Stimulated activated CD4-positive, alpha-beta T cell treated with anti-CD3 and anti-CD28 coated beads, Interleukin-12 subunit alpha, Interleukin-12 subunit beta, amount 100 ng/mL, for 24 hours (primary cell): ENCODE measurements at places on chromosomes 6 and 20.

DNA sequence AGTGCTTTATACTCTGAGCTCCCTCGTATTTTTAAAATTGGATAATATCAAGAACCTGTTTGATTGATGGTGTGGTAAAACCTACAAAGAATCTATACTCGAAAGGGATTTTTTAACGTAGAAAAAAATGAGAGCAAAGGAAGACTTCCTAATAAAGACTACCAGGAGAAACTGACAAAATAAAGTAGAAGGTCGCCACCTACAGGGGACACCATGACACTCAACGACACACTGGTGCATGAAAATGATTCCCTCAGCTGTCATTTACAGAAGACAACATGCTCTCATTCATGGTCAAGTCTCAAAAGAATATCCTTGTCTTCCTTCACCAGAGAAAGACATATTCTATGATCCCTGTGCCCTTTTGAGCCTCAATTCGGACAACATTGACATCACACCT lies 10.1 kb upstream of the NHSL1 start:
- DNase-seq, result no peak

- DNase-seq, result no peak
These were observed 5.1 kb upstream of the MBOAT1 start for GRCh38 chr6:20217324-20217855.

GRCh38 chr6:168274037-168274952 lies 45.3 kb downstream of the DACT2 start:
- no peak for DNase-seq

DNA sequence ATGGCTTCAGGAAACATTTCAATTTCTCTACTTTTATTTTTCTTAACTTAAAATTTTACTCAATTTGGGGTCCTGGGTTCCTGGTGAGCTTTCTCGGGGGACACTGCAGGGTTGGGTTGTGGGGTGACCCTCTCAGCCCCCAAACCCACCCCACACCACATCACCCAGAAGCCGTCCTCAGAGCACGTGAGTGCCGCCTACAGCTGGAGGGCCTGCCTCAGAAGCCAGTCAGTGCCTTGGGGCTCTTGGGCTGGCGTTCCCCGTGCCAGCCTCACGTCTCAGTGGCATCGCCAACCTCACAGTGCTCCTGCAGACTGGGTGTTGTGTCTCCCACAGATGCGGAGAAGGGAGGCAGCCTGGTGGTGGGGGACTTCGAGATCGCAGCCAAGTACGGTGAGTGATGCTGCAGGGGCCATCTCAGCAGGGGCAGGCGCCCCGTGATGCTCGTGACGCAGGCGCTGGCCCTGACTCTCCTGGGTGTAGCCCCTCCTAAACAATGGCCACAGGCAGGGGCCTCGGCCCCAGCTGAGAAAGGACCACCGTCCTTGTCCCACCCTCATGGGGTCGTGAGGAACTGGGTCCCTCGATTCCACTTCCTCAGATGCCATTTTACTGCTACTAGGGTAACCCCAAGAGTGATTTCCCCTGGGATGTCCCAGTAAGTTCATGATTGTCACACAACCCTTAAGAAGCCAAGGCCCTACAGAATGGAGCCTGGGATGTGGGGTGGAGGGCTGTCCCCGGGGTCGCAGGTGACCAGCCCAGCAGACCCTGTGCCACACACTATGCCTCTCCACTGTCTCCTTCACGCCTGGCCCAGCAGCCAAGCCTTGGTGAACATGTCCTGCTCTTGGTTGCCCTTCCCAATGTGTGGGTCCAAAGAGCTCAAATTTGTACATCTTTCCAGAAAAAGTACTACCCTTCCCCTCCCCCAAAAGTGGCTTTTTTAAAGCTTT lies 23.8 kb upstream of the PYGB start:
- DNase-seq, result no peak

- no peak for DNase-seq
These were observed 361.0 kb downstream of the CD83 start for GRCh38 chr6:14478381-14479225.

DNA sequence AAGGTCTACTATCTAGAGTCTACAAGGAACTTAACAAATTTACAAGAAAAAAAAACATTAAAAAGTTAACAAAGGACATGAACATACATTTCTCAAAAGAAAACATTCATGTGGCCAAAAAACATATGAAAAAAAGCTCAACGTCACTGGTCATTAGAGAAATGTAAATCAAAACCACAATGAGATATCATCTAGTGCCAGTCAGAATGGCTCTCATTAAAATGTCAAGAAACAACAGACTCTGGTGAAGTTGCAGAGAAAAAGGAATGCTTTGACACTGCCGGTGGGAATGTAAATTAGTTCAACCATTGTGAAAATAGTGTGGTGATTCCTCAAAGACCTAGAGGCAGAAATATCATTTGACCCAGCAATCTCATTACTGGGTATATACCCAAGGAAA lies 48.3 kb downstream of the OGFRL1 start:
- no peak for DNase-seq

DNA sequence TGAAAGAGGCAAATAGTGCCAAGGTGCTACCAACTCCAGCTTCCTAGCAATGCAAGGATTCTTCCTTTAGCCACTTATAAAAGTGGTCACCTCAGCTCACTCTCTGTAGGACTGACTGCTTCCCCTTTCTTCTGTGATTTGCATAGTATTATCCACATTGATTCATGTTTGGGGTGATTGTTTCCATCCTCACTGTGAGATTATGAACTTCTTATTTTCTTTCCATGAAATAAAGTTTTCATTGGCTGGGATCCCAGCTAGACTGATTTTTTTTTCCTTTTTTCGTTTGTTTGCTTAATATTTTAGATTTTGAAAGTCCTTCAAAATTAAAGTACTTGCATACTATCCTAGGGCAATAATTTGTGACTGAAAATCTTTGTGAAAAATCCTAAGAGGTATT lies 50.5 kb downstream of the EYA4 start:
- no peak for DNase-seq

DNA sequence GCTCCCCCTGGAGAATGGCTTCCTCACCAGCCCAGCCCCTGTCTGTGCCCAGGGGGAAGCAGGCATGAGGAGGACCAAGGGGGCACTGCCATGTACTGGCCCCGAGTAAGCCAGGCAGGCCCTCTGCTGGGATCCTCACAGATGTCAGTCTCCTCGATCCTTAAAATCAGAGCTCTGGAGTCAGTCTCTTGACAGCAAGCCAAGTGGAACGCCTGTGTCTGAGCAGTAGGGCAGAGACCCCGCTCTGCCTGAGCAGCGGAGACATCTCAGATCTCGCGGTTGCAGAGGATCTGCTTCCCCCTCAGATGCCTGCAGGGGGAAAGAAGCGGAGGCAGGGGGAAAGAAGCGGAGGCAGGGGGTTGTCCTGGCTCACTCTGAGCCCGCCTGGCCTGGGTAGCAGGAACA lies 92.6 kb downstream of the SNX5 start:
- DNase-seq, result no peak

- no peak for DNase-seq
These were observed 21.5 kb downstream of the LAMA4 start for GRCh38 chr6:112232845-112233256.

GRCh38 chr6:111861431-111861885 lies 11.8 kb downstream of the FYN start:
- no peak for DNase-seq

DNA sequence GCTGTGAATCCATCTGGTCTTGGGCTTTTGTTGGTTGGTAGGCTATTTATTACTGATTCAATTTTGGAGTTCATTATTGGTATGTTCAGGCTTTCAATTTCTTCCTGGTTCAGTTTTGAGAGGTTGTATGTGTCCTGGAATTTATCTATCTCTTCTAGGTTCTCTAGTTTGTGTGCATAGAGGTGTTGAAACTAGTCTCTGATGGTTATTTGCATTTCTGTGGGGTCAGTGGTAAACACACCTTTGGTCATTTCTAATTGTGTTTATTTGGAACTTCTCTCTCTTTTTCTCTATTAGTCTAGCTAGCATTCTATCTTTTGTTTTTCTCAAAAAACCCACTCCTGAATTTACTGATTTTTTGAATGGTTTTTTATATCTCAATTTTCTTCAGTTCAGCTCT lies 70.1 kb upstream of the IRAK1BP1 start:
- no peak for DNase-seq

GRCh38 chr6:14676064-14676463 lies 558.5 kb downstream of the CD83 start:
- no peak for DNase-seq

DNA sequence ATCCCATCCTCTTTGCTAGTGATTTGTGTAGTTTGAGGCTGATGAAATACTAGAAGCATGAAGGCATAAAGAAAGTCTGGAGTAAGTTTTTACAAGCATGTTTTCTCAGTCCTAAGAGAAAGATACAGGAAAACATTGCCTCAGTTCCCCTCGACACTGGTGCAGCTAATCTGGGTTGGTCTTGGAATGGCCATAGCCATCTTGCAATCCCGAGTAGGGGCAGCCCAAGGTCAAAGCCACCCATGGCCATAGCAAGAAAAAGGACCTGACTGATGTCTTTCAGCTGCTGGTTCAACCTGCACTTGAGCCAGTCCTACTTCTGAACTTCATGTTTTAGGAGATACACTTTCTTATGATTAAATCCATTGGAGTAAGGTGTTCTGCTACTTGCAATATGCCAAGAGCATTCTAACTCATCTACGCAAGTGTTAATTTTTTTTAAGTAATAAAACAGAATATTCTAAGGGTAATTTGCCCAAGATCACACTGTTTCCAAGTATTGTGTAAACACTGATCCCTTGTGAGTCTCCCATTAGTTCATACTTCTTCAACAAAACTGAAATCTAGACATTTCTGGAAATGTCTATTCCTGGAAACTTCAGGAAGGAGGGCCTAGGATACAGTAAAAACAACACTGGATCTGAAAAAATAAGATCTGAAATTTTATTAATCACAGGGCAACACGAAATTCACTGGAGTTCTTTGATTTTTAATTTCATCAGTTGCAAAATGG lies 108.9 kb downstream of the MAP3K5 start:
- DNase-seq, result no peak

DNA sequence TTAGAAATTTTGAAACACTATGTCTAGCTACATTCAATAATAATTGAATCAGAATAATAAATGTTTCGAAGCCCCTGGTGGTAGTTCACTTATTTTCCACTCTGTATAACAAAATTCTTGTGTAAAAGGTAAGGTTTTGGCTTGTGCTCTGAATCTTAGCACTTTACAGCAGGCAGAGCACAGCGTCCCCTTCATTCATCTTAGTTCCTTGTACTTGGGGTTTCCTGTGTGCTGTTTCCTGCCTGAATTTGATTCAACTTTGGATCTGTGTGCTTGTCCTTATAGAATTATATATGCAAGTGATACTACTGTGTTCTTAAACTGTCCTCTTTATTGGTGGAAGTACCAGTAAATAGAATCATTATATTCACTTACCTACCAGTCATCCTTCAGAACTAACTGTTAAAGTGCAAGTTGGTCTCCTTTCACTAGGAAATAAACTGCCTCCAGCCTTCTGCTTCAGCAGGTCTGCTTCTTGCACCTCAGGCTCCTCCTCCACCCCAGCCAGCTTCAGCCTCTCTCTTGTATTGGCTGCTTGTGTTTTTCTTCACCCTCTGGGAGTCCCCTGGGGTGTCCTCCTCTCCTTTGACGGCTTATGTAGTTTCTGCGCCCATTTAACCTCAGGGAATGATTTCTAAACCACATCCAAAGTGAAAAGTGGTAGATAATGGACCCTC lies 28.8 kb upstream of the TULP4 start:
- DNase-seq, result no peak

GRCh38 chr20:16263582-16263981 lies 309.7 kb downstream of the KIF16B start:
- DNase-seq, result no peak

DNA sequence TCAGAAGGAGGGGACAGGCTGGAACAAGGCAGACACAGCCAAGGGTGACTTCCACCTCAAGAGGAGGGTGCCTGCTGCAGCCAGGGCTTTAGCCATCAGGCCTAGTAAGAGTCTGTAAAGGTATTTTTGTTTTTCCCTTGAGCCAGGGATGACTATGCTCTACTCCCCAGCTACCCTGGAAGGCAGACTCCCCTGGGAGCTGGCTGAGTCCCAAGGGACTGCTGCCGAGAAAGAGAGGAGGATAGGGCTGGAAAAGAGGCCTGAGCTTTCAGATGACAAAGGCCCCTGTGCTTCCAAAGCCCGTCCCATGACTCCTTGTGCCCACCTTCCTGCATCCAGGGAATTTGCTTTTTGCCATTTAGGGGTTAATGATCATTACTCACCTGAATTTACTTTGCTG lies 14.0 kb upstream of the GSTA4 start:
- DNase-seq, result no peak

- no peak for DNase-seq
These were observed 251.8 kb upstream of the OPRM1 start for GRCh38 chr6:153787341-153787606.

DNA sequence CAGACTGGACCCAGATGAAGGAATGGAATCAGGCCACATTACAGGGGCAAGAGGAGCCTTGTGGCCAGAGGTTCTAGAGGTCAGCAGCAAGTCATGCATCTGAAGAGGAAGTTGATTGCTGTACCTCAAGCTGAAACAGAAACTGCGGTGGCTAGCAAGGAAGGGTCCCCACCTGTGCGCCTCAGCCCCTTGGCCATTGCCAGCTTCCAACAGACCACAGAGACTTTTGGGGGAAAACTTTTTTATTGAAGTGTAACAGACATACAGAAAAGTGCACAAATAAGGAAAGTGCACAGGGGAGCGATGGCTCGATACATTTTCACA lies 26.8 kb upstream of the SLC9A8 start:
- DNase-seq, result no peak

- no peak for DNase-seq
These were observed 251.6 kb upstream of the TAB2 start for GRCh38 chr6:149065658-149066556.

- no peak for DNase-seq
These were observed 37.8 kb downstream of the MARCKS start for GRCh38 chr6:113894712-113895674.

DNA sequence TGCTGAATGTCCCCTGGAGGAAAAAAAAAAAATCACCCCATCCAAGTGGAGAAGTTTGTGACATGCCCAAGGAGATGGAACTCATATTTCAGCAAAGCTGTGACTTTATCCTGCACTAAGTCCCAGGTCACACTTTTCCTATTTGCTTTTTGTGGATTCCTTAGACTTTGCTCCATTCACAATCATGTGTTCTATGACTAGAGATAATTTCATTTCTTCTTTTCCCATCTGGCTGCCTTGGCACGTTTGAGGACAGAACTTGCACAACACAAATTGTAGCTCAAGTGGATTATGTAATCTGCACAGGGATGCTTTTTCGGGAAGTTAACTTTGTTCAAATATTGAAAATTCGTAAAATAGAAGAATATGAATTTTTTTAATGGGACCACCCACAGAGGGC lies 100.7 kb upstream of the PTPN1 start:
- DNase-seq, result no peak

GRCh38 chr6:142518761-142519160 lies 217.0 kb downstream of the ADGRG6 start:
- DNase-seq, result no peak

DNA sequence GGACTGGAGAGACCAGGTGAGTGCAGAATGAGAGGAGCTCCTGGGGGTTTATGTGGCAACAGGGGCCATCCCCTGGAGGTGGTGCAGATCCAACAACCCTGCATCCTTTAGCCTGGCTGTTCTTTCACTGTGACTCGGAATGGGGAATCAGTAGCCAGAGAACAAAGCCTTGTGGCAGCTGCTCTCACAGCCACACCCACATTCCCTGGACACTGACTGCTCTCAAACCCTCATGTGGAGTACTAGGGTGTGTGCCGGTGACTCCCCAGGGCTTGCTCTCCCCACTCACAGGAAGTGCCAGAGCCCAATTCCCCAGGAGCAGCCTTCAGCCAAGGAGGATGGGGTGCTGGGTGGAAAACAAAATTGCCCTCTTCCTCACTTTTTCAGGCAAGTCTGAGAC lies 30.2 kb upstream of the GGTLC1 start:
- no peak for DNase-seq
